ENCODE measurements at places on chromosomes 4 and X.

GRCh38 chr4:94567811-94568210 is 116.1 kb downstream of the PDLIM5 start:
- DNase-seq = no peak

GRCh38 chr4:8021796-8022195 is 82.1 kb upstream of the AFAP1 start:
- no peak for DNase-seq

DNA sequence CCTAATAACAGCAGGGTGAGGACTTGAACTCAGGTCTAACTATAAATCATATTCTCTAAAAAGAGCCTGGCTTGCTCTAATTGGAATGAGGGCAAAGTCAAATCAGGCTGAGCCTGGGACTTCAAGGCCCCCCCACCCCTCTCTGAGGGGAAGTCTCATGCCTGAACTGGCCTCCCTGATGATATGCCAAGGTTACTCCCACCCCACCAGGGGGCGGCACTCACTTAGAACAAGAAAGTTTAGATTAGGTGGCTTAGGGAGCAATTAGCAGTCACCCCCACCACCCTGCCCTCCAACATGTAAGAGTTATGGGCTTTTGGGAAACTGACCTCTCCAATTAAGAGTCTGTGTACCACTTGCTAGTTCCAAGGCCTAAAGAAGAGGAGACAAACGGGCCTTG is 2.7 kb downstream of the FOXO4 start:
- no peak for DNase-seq

DNA sequence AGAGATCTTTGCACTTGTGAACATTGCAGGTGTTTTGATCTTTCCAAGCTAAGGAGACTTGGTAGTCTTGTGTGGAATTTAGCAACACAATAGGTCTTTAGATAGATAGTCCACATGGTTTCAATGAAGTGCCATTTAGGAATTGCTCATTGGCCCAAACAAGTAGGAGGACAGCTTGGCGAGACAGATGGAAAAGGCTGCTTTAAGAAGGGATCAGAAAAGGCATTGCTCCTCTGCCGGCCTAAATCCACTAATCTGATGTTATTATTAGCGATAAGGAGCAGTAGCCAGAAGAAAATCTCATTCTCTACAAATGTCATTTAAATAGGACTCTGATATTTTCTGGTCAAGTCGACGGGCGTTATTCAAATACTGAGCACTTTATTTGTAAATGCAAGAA is 99.7 kb downstream of the AFF2 start:
- DNase-seq = no peak

- DNase-seq = no peak
These were observed 94.4 kb downstream of the TLL1 start for GRCh38 chr4:165967486-165967885.

- DNase-seq = no peak
These were observed 1.8 kb upstream of the FAM50A start for GRCh38 chrX:154441984-154442707.
